ENCODE measurements at places on chromosomes 13 and 19.

DNA sequence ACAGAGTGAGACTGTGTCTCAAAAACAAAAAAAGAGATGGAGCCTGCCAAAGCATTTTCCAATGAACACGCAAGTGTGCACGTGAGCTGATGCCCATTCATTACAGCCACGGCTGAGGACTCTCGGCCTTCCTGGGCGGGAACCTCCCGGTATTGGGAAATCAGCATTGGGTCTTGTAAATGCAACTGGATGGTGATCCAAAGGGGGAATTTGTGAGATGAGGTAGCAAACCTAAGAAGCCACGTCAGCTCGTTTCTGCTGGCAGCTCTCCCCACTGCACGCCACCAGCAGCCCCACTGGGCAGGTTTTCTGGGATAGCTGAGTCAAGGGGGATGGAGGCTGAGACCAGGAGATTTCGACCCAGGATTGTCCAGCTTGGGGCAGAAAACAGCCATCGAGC, 11.5 kb downstream of the C13orf46 start:
- no peak for DNase-seq

DNA sequence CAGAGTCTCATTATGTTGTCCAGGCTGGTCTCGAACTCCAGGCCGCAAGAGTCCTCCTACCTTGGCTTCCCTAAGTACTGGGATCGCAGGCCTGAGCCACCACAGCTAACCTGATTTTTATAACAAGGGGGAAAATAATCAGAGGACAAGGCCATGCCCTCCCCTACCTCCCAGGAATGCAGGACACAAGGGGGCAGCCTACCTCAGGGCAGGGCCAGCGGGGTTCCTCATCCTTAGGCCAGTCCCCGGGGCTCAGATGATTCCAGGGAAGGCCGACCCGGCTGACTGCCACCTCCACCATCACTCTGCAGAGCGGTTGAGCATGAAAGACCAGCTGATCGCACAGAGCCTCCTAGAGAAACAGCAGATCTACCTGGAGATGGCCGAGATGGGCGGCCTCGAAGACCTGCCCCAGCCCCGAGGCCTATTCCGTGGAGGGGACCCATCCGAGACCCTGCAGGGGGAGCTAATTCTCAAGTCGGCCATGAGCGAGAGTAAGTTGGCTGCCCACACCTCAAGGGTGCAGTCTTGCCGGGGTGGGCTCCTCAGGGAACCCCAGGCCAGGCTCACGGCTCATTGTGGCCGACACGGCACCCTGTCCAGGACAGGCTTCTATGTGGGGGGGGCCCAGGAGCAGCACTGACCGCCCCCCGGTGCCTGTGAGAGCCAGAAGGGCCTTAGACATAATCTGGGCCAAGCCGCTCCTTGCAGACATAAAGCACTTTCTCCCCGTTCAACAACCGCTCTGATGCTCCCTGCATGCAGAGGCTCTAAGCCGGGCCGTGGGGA, 26.8 kb downstream of the PEX11G start:
- no peak for DNase-seq

GRCh38 chr13:109919715-109920375, 133.5 kb upstream of the IRS2 start:
- DNase-seq = no peak

DNA sequence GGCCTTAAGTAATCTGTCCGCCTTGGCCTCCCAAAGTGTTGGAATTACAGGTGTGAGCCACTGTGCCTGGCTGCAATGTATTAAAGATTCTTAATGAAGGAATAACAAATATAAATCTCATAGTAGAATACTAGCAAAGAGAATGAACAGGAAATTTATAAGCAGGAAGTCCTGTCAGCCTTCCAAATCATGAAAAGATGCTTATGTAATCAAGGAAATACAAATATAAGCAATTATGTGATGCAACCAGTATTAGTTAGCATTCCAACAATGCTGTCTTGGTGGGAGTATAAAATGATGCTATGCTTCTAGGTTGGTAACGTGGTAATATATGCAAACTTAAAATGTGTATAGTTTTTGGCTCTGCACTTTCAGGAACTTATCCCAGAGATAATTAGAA, 133.8 kb downstream of the PDS5B start:
- no peak for DNase-seq

GRCh38 chr19:45267296-45267695, 16.2 kb downstream of the MARK4 start:
- DNase-seq = no peak
